ENCODE measurements at places on chromosomes 6 and 20.

- no peak for DNase-seq
Observed at GRCh38 chr20:20161611-20162010, 109.3 kb downstream of the CFAP61 start.

DNA sequence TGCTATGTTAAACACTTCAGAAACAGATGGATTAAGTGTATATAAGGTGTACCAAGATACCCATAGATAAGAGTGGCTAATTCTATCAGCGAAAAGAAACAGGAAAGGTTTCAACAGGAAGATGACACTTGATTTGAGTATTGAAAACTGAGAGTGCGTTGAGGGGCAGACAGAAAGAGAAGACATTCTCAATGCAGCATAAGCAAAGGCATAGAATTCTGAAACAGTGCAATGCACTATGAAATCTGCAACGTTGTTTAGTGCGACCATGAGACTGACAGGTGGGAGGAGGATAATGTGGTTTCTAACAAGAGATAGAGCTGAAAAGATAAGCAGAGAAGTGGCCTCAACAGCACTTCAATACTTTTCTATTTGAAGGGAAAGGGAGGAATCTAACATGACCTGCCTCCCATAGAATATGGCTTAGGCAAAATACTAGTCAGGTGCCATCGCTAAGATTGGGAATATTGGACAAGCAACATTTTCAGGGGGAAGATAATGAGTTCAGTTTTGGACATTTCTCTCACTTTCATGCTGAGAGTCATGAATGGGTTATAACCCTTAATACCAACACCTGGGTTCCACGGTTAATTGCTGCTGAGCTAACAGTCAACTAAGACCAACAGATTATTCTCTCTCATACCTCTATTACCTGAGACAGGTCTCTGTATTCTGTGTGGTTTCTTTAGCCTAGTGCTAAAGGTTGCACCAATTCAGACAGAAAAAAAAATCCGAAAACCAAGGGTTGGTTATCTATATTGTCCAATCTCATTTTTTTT, 312.9 kb upstream of the ARID1B start:
- DNase-seq: no peak

- DNase-seq: no peak
Observed at GRCh38 chr6:131636880-131637792, at the start of gene ENPP3. TSS of gene ENPP3 (plus strand) at chr6:131637302. CDS start at chr6:131637385, 83 bp downstream.

DNA sequence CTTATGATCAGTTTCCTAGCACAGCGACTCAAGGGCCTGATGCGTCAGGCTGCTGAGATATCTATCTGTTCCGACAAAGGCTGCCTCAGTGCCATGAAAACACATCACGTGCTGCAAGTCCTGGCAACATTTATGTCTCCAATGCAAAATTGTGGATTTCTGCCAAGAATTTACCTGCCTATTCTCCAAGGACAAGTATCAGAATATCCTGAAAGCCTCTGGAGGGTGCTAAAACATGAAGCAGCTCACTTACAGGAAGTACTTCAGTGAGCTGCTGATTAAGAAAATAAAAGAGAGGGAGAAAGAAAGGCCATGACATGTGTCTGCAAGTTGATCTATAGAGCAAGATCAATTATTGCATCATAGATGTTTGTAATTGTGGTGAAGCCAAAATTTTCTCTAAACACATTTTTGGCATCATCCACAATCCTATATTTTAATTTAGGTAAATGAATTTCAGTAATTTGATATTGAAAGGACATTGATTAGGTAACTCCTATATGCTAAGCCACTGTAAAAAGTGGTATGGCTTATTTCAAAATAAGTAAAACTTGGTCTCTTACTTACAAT, 25.8 kb upstream of the TPBG start:
- no peak for DNase-seq

- no peak for DNase-seq
Observed at GRCh38 chr6:103522045-103522444, 1337.7 kb downstream of the HACE1 start.

DNA sequence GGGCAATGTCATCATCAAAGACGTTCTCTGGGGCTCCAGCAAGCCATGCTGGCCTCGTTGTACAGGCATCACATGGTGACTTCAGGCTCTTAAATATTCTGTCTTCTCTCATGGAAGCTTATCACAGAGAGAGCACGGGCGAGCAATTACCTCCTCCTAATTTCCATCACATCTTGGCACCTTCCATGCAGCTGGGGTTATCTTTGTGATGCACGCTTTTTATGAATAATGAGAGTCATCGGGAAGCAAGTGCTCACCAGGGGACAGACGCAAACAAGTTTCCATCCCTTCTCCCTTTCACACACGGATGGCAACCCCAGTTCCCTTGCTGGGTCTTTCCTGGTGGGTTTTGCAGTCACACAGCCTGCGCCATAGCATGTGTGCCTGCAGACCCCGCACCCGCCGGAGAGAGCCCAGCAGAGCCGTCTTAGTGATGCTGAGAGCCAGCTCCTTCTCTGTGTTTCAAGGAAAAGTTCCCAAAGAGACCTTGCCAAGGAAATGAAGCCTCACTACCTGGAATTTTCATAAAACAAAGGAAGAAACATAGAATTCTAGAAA, 116.3 kb upstream of the AFDN start:
- no peak for DNase-seq

DNA sequence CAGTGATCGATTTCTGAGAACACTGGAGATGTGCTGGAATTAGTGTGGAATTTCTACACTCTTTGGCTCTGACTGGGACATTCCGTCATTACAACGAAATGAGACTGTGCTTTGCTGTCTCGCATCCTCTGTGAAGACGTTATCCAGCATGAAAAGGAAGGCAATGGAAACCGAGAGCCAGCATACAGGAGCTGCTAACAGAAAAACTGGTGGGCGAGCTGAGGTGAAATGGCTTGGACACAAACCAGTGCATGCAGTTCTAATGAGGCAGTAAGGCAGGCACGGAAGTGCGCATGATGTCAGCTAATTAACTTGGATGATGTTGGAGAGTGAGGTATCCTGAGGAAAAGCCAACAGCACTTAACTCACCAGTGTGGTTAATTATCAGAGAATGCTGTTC, 202.8 kb upstream of the AGPAT4 start:
- DNase-seq: no peak

DNA sequence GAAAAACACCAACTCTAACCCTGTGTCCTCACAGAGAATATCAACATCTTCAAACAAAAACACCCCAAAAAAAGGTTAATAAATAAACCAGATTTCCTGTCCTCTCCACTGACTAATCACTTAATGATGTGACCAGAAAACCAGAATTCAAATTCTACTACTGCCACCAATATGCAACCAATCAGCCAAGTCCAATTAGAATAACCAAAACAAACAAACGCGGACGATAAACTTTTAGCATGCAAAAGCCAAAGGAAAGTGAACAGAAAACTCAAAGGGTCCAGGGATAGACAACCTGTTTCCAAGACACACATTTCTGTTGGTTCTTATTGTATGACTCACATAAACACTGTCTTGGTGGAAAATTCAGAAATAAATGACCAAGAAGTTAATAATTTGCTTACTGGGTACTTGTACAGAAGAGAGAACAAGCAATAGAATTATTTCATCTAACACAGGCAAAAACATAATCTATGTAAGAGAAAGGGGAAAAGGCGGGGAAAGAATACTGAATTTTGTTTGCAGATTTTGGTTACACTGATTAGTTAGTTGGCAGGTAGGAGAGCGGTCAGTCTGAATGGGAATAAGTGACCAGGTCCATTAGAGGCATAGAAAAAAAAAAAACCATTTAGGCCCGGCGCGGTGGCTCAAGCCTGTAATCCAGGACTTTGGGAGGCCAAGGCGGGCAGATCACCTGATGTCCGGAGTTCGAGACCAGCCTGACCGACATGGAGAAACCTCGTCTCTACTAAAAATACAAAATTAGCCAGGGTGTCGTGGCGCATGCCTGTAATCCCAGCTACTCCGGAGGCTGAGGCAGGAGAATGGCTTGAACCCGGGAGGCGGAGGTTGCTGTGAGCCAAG, 34.1 kb downstream of the HFE start:
- DNase-seq: no peak

Data from activated effector memory CD4-positive, alpha-beta T cell treated with Interleukin-2 at 50 U/mL for 16 hours (primary cell).